ENCODE measurements at places on chromosomes 13 and 19.

DNA sequence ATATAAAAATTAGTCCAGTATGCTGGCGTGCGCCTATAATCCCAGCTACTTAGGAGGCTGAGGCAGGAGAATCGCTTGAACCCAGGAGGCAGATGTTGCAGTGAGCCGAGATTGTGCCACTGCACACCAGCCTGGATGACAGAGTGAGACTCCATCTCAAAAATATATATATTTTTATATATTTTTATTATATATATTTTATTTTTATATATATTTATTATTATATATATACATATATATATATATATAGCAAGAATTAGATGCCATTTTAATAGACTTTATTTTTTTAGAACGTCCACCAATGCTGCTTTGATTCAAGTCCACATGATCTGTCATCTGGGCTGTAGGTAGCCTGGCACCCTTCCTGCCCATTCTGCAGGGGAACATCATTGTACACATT is 3.5 kb upstream of the OR7D2 start:
- no peak for DNase-seq

DNA sequence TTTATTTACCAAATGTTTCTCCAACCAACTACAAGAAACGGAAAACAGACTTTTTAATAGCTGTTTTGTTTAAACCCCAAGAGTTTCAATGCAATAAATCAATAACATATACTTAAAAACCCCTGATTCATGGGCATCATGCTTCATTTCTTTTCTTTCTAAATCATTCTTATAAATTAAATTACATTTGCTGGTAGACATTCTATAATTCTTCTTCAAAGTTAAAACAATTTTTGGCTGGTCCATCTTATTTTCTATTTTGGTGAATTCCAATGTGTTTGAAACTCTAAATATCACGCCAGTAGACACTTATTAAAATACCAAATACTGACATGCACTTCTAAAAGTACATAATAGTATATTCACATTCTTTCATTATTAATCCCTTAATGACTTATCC is 408.6 kb downstream of the LIG4 start:
- no peak for DNase-seq

DNA sequence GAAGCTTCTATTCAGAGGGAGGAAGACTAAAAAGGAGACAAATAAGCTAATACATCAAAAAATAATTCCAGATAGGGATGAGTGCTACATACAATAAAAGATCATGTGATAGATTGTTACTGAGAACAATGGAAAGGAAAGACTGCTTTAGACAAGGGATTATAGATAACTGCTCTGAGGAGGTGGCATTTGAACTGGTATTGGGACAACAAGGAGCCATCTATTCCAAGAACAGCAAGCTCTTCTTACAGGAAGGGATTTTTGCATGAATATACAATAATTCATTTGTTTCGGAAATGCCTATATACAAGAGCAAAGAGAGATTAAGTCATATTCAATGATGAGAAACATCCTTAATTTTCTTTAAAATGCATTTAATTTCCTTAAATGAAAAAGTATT is 540.5 kb upstream of the KLF12 start:
- DNase-seq, result no peak

DNA sequence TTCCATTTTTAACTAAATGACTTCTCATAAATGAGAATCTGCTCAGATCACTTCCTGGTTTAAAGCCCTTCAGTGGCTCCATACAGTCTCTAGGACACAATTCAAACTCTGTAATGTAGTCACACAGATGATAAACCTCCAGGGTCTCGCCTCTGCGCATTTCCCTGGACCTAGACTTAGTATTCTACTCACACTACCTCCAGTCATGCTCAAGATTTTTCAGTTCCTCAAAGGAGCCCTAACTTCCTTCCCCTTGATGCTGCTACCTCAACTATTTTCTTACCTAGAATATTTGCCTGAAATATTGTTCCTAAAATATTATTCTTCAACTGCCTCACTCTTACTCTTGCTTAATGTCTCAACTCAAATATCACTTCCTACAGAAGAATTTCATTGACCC is 86.7 kb upstream of the TPP2 start:
- no peak for DNase-seq

DNA sequence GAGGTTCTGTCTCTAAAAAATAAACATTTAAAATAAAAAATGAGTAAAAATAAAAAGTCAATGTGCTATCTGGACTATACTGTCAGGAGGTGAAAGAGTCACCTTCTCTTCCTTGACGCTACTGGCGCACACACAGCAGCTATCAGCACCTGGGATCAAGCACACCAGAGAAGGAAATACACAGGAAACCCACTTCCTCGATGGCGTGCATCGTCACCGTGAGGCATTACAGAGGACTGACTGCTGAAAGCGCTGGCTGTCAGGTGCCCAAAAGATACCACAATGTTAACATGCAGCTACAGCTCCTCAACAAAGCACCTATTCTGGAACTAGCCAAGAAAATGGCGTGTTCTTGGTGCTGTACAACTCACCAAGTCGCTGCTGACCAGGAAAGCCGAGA is 6.1 kb downstream of the SLC35E1 start:
- no peak for DNase-seq

DNA sequence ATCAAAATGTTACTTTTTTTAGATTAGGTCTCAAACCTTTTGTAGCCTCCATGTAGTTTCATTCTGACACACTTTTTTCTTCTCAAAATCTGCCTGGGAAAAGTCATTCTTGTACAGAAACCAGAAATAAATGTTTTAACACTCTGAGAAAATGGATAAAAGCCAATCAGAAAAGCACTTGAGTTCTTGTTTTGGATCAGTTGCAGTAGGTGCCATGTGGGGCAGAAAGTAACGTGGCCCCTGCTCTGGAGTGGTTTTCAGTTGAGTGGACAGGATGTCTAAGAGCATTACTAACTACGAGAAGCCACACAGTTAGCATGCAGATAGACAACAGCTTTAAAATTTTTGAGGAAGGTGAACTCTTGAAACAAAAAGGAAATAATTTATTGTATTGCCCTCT is 19.1 kb downstream of the GPR183 start:
- no peak for DNase-seq

DNA sequence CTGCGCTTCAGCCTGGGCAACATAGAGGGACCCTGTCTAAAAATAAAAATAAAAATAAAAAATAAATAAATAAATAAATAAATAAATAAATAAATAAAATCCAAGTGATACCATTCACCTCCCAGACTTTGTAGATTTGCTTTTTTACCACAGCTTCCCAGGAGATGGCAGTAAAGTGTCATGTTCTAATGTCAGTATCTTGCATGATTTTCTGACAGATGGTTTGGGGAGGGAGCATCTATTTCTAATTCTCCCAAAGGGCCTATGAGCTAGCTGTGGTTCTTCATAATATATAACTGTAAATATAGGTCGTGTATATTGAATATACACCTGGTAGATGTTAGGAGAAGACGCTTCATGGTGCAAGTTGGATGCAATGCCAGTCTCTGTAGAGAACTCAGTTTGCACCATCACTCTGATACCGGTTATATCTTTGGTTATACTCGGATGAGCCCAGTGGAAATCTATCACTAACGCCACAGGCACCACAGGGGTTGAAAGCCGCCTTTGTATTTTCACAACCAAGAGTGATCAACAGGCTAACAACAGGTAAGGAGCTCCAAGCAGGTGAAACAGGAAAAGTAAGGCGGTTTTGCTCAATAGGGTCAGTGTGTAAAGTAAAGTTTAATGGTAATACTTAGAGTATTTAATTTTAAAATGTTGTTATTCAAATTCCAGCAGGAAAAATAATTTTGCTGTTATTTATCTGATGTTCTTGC is 13.9 kb downstream of the APLP1 start:
- DNase-seq, result peak; percentile 87

- peak; percentile 68 for DNase-seq
Measured at GRCh38 chr19:12995596-12996405, 526 bp downstream of the NFIX start.

GRCh38 chr13:100423375-100423774 is 165.2 kb downstream of the GGACT start:
- DNase-seq, result peak; percentile 47
